Activated gamma-delta T cell treated with anti-CD3 and anti-CD28 coated beads, Interleukin-2, amount 50 U/mL, for 16 hours (primary cell): ENCODE measurements at places on chromosomes 6 and 20.

DNA sequence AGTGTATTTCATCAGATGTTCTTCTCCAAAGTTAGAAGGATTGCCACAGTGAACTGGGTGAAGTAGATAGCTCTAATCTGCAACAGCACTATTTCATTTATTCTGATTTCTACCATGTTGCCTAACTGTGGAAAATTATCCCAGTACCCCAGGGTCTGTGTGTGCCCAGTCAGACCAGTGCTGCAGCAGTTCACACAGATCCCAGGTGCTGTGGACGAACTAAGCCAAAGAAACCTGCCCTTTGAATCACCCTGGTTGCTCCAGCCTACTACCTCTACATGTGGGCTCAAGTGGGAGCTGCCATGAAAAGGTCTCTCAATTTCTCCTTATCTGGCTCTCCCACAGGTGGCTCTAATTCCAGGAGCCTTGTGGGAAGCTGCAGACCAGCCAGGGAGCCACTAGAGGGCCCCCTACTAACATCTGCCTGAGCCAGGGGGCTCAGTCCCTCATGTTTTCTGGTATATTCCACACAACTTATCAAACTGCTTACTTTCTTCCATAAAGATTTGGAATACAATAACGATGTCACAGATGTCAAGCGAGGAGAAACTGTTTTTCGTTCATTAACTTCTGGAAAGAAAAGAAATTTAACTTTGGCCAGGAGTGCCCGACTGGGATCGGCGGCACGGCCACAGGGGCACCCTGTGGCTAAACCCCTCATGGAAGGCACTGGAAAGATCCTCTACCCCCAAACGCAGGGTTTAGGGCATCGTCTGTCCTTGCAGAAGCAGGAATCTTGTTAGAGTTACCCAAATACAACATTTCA, 31.6 kb upstream of the LY86 start:
- DNase-seq = no peak

DNA sequence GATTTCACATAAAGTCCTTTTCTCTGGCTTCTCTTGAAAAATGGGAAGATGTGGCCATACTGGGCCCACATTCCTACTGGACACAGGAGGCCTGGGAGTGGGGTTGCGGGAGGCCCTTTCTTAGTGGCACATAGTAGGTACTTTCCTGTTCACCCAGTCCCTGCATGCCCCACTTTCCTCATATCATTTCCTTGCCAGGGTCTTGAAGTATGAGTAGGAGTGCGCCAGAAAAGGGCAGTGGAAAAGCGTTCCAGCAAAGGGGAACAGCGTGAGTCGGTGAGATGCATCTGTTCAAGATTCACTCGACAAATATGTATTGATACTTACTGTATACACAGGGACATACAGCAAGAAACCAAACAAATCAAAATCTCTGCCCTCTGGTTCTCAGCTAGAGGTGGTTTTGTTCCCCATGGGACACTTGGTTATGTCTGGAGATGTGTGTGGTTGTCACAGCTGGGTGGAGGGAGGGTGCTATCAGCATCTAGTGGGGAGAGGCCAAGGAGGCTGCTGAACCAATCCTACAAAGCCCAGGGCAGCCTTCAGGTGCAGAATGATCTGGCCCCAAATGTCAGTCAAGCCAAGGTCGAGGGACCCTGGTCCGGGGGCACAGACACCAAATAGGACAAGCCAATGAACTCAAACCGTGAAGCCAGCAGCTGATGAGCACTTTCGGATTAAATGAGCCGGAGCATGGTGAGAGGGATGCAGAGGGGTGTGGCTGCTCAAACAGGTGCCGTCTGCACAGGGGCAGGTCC, 151.4 kb downstream of the CEBPB start:
- no peak for DNase-seq

GRCh38 chr6:53361549-53362031, 12.8 kb upstream of the ELOVL5 start:
- DNase-seq = peak; percentile 46

DNA sequence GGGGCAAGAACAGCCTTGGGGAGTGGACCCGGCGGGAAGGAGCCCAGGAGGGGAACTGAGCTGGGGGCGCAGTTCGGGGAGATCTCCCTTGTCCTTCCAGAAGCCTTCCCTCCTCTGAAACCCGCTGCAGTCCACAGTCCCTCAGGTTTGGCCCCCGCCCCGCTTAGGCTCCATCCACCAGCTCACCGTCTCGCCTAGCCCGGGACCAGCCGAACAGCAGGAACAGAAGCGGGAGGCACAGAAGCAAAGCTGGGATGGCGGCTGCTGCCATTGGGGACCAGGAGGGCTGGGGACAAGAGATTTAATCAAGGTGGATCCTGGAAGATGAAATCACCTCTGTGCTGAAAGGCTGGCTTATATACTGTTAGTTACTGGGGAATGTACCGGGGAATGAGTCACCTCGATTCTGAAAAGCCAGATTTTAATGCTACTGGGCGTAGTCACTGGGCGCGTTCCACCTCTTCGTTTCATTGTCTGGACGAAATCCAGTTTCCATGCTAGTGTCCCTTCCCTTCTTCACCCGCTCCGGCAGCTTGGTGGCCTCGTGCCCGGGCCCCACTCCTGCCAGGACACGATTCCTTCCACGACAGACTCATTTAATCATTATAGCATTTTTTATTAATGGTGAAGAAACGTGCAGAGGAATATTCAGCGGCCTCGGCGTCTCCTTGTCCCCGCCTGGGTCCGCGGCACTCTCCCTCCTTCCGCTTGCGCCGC, at the start of gene RAET1L:
Gene RAET1L (minus strand): TSS at position 332 of the 717 bp plus-strand sequence. CDS start 61 bp downstream, at position 271.
- DNase-seq = no peak

- no peak for DNase-seq
These were observed 10.5 kb upstream of the RAMACL start for GRCh38 chr6:166596776-166597507.

GRCh38 chr20:38043512-38044300, 10.2 kb downstream of the RPRD1B start:
- DNase-seq = no peak

DNA sequence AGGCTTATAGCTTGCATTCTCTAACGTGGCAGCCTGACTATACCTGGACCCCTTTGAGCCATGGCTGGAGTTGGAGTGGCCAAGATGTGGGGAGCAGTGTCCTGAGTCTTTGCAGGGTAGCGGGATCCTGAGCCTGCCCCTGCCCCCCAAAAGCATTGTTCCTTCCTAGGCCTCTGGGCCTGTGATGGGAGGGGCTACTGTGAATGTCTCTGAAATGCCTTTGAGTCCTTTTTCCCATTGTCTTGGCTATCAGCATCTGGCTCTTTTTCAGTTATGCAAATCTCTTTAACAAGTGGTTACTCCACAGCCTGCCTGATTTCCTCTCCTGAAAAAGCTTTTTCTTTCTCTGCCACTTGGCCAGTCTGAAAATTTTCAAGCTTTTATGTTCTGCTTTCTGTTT, 17.0 kb upstream of the PRL start:
- DNase-seq = no peak

DNA sequence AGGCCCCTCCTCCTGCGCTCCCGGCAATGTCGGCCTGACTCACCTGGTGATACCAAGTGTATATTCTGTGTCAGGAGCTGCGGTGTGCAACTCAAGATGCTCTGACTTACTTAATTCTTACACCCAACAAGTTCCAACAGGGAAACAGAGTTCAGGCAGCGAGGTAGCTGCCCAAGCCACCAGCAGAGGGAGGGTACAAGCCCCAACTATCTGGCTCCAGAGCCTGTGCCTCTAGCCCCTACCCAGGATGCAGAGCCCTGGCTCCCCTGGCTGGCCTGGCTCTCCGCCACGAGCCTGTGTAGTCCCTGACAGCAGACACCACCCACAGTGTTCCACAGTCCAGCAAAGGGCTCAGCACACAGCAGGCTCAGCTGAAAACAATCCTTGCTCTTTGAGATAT, 34.9 kb downstream of the C20orf203 start:
- DNase-seq = no peak

GRCh38 chr20:23528867-23529431, 38.0 kb downstream of the CST8 start:
- DNase-seq = no peak

- no peak for DNase-seq
These were observed 69.0 kb upstream of the TMEM200A start for GRCh38 chr6:130296854-130297253.

- no peak for DNase-seq
These were observed 101.1 kb downstream of the SLC24A3 start for GRCh38 chr20:19313342-19314069.

GRCh38 chr6:37007340-37008043, 2.0 kb downstream of the FGD2 start:
- DNase-seq = no peak

DNA sequence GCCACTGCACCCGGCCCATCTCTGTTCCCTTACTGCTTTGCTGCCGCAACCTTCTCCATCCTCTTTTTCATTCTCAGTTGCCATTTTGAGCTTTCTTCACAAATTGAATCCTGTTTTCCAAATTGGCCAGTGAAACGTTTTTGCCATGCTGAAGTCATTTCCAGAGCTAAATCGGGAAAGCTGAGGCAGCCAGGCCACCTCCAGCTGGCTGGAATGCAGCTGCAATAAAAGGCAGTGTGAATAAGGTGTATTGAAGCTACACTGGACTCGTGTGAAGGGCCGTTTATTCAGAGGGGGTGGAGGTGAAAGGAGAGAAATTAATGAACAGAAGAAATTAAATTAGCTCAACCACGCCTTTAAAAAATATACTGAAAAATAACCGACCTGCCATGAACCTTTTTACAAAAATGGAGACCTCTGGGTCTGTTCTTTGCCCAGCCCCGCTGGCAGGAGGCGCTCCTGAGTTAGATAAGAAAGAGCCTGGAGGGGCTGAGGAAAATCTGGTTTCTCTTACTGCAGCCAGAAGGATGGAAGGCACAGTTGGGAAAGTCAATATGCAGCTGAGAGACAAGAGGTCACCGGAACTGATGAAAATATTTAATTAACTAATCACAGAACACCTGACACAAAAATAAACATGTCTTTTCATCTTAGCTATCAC, 283.9 kb downstream of the FOXC1 start:
- no peak for DNase-seq

- DNase-seq = no peak
These were observed 560.0 kb downstream of the C6orf118 start for GRCh38 chr6:164749221-164750064.

DNA sequence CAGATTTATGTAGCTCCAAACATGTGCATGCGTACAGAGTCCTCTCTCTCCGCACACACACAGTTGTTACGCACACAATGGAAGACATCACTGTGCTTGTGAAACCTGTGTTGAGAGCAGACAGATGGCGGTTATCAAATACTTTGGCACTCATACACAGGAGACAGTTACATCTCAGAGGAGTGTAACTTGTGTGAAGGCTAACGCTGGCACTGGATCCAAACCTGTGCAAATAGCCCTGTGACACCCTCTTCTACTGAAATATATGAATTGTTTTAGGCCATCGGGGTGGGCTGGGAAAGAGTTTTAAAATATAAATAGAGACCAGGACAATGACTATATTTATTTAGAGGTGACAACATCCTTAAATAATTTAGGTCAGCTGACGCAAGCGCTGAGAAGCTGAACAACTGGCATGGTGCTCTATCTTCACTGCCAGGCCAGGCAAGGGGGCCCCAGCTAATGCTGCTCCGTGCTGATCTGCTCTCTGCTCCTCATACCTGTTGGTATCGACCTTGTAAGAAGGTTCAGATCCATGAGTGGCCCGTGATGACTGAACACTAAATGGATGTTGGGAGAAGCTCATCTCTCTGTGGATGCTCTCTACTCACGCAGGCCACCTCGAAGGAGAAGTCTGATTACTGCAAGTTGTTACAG, 69.4 kb downstream of the FOXC1 start:
- no peak for DNase-seq

- DNase-seq = no peak
These were observed 11.0 kb downstream of the PTCHD4 start for GRCh38 chr6:48099713-48100587.

DNA sequence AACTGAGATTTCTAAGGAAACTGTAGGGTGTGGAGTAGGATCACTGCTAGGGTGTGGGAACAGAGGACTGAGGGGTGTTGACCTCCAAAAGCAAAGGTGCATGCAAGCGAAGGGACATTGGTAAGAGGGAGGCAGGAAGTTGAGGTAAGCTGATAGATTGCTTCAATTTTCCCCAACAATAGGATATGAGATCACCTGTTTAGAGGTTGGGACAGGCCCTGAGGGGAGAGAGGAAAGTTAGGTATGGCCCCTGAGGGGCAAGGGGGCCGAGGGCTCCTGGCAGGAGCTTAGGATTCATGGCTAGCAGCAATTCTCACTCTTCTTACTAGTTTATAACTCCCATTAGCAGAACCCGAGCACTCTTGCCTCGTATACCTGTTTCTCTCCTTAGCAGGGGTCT, 106.8 kb upstream of the RPS6KA2 start:
- no peak for DNase-seq

DNA sequence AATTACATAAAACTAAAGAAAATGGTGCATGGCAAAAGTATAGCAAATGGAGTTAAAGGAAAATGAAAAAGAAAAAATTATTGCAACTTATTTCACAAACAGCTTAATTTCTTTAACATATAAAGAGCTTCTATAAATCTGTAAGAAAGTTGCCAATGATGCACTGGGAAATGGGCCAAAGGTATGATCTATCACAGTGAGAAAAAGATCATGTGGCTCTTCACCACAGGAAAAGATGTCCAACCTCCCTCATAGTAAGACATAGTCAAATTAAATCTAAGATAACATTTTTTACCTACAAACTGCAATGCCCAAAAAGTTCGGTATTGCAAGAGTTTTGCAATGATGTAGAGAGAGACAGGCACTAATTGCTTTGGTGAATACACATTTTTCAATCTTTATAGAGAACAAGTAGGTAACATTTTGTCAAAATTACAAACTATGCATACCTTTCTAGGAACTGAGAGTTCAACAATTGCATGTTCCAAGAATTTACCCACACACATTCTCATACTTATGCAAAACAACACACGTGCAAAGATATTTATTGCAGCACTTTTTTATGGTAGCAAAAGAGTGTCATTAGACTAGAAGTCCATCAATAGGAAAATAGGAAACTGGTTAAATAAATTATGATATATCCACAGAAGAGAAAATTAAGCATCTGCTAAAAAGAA, 372.6 kb downstream of the QKI start:
- no peak for DNase-seq

GRCh38 chr20:2507875-2508630, 662 bp downstream of the ZNF343 start:
- no peak for DNase-seq

DNA sequence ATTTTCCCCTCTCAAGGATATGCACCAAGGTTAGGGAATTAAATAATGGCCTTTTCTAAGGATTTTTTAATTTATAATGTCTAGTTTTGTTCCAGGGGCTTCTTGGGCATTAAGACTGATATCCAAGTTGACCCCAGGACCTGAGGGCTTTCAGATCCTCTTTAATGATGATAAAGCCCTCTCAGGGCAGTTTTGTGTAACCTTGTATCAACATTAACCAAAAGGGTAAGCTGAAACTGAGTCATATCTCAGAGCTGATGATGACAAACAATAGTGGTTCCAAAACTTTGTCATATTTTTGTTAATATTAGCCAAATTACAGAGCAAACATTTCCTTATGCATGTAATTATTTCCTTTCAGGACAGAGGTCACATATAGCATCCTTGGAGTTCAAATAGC, 309.4 kb upstream of the MAN1A1 start:
- DNase-seq = no peak

DNA sequence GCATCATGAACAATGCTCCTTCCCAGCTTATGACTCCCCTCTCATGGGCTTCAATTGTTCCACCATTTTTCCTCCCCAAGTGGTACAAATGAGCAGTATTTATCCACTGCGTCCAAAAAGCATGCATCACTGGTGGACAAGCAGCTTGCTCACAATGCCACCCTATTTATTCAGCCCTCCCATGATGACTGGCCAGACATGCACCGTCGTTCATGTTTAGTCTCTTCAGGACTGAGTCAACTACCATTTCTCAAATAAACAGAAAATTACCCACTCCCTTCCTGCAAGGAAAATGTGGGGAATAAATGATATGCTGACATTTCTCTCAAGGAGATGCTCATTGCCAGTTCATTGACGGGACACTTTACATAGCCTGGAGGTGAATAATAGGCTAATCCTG, 300.4 kb downstream of the C6orf118 start:
- no peak for DNase-seq
